ENCODE measurements at places on chromosomes 12 and 14. TPM values are rescaled to one million over a fixed set of nuclear protein-coding genes. Genes with fewer than 3 reads are reported as not detected.

The STAC3 gene
- 1.5 TPM for total RNA-seq

The ZNF410 gene
- total RNA-seq = 51.0 TPM

The PKP2 gene
- total RNA-seq = 0.22 TPM

DNA sequence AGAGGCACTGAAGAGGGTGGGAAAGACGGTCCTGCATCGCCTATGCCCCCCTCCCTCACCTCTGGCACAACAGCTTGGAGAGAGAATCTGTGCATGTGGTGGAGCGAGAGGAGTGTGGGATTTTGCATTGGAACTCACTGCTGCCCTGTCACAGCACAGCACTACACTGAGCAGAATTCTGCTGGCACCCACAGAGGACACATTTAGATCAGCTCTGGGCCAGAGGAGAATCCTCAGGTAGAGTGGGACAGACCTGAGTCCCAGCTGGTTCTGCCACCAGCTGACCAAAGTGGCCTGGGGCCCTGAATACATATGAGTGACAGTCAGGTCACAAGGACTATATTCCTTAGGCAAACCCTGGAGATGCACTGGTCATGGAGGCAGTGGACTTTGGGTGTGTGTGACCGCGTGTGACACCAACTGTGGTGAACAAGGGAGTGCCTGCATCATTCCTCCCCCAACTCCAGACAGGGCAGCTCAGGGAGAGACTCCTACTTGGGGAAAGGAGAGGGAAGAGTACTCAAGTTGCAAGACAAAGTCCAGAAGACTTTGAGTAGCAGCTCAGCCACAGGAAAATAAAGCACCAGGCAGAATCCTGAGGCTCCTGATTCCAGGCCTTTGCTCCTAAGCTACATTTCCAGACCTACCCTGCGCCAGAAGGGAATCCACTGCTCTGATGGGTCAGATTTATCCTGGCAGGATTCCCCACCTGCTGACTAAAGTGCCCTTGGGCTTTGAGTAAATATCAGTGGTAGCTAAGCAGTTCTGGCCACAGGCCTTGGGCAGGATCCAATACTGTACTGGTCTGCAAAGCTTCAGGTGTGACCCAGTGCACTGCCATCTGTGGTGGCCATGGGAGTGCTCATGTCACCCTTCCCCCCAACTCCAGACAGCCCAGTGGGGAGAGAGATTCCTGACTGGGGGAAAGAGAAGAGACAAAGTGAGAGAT lies 10.6 kb upstream of the ACOT1 start:
- DNase-seq = no peak

DNA sequence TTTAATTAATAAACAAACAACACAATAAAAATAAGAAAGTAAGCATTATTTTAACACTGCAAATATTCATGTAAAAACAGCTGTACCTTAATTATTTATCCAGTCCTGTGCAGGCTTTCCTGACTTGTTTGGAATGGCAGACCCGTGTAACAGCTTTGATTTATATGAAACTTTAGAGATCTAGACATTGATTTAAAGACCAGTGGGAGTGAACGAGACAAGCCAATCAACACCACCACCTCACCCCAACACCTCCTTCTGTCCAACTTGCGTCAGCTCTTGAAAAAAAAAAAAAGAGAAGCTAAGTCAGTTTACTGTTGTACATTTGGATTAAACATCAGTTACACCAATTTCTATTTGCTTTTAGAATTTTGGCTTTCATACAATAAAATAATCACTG lies 22.3 kb downstream of the SLC38A4 start:
- no peak for DNase-seq

DNA sequence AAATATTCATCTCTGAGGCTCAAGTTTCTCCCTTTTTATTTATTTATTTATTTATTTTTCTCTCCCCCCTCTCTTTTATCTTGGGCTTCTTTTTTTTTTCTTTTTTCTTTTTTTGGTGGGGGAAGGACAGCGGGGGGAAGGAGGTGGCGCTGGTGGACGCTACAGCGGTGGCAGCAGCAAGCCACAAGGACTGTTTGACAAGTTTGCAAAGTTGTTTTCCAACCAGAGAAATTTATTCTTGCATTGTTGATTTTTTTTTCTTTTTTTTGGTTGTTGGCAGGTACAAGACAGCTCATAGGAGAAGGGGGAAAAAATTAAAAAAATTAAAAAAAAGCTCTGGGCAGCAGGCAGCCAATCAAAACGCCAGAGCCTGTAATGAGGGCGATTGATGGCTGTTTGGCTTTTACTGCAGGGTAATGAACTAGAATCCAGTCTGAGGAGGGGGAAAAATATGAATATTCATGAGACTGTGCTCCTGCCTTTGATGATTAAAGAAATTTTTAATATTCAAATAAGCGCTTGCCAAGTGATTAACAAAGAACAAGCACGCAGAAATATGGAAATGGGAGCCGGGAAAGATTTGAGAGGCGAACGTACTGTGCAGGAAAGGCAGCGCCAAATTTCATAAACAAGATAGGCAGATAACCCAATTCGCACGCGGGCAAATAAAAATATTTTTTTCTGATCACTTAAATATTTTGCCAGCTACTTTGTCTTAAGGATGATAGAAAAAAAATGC lies 36.2 kb downstream of the BCL11B start:
- no peak for DNase-seq

- DNase-seq = no peak
Measured at GRCh38 chr14:89406941-89407340, 10.1 kb downstream of the FOXN3 start.

The ACACB gene
- 11.0 TPM for total RNA-seq

- DNase-seq = peak; percentile 75
Measured at GRCh38 chr12:69570545-69571399, 14.5 kb upstream of the CCT2 start.

GRCh38 chr12:98406378-98406777 lies 109.0 kb upstream of the TMPO start:
- no peak for DNase-seq

DNA sequence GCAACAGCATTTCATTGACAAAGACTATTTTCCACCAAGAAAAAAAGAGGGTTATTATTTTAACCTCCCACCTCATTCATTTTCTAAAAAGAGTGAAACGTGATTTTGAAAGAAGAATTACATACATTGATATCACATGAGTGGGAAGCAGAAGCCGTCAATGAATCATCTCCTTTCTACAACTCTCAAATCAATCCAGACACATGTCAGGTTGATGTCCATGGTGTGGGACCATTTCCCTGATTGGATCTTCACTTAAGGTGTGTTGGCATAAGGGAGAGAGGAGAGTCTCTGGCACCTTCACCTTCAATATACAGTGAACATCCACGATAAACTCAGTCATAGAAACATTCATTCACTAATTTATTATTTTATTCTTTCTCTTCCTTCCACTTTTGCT lies 1095.1 kb downstream of the BCL11B start:
- peak; percentile 59 for DNase-seq

GRCh38 chr14:21712036-21712435 lies 38.4 kb upstream of the OR4E1 start:
- DNase-seq = no peak

DNA sequence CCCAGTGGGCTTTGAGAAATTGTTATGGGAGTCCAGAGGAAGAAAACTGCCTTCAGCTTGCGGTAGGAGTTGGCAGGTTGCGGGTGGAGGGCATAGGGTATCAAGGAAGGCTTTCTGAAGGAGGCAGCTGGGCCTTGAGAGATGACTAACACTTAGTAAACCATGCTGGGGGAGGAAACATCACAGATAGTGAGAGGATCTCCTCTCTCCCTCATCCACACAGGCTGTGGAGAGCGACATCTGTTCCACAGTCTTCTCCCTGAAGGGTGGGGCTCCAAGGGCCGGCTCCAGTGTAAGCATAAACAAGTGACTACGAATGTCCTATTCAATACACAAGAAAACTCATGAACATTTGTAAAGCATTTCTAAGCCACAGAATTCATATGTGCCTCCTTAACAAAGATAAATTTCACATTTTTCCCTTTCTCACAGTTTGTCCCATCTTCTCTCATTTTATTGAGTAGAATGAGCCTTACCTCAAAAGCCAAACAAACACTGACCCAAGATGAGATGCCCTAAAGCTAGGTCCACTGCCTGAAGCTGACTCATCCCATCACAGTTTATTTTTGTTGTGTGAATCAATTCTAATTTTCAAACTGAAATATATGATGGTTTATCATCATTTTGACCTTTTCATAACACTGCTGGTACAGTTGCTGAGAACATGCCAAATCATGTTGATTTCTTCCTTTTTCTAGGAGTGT lies 227.9 kb downstream of the SLC25A21 start:
- DNase-seq = no peak

Measured in activated naive CD4-positive, alpha-beta T cell treated with anti-CD3 and anti-CD28 coated beads for 36 hours (primary cell).